ENCODE measurements at places on chromosomes 16 and 17.

DNA sequence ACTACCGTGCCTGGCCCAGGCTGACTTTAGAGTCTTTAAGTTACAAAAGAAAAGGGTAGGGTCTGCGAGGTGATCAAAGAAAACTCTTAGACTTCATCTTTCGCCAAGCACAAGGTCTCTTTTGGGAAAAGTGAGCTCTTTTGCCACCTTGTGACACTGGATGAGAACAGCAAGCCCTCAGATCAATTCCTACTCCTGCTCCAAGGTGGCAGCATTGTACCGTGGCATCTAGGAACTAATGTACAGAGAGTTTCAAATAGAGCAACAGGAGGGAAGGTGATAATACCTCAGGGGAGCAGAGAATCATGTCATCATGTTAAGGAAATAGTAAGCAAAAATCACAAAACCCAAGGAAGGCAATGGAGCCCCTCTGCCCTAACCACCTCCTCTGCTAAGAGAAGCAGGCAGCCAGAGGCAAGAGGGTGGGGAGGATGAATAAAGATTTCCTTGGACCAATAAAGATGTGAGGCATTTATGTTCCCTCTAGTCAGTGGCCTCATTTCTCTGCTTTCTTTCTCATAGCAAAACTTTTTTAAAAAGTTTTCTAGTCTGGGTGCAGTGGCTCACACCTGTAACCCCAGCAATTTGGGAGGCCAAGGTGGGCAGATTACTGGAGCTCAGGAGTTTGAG lies 2.1 kb upstream of the C17orf78 start:
- peak; percentile 92 for DNase-seq

DNA sequence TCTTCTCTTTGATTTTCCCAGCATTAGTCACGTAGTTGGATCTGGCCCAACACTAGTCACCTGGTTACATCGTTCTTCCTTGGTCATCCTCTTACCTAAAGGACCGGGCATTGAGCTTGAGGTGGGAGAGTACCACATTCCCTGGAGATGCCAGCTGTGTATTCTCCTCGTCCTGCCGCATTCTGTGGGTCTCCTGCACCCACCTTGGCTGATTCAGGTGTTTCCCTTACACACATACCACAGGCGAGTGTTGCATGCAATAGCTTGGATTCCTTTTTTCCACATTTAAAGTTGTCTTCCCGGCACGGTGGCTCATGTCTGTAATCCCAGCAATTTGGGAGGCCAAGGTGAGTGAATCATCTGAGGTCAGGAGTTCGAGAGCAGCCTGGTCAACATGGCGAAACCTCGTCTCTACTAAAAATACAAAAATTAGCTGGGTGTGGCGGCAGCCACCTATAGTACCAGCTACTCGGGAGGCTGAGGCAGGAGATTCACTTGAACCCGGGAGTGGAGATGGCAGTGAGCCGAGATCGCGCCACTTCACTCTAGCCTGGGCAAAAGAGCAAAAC lies 21.6 kb upstream of the CLEC18C start:
- DNase-seq, result no peak

GRCh38 chr17:45190503-45191255 lies 29.0 kb downstream of the HEXIM2 start:
- no peak for DNase-seq

DNA sequence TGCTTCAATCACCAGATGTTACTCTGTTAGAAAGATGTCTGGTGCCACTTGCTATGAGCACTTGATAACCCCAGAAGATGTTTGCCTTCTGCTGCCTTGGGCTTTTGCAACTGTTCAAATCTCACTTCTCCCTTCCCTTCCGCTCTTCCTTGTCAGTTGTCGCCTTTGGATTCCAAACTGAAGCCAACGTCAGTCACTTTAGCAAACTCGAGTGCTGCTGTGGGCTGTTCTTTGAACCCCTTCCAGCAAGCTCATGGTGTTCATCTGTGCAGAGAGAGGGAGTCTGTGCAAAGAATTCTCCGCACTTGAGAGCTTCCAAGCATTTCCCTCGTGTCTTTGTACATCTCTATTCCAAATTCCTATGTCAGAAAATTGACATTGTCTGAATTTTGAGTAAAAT lies 879.4 kb downstream of the CDH11 start:
- DNase-seq, result no peak

DNA sequence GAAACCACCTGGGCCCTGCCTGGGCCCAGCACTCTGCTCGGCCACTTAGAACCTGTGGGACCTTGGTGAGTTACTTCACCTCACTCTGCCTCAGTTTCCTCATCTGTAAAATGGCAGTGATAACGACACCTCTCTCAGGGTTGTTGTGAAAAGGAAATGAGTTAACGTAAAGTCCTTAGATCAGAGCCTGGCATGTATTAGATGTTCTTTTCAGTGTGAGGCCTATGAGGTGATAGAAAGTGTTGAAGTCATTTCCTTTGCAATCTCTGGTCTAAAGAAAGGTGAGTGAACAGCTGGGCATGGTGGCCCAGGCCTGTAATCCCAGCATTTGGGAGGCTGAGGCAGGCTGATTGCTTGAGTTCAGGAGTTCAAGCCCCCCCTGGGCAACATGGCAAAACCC lies 51.7 kb upstream of the LGALS9 start:
- no peak for DNase-seq

DNA sequence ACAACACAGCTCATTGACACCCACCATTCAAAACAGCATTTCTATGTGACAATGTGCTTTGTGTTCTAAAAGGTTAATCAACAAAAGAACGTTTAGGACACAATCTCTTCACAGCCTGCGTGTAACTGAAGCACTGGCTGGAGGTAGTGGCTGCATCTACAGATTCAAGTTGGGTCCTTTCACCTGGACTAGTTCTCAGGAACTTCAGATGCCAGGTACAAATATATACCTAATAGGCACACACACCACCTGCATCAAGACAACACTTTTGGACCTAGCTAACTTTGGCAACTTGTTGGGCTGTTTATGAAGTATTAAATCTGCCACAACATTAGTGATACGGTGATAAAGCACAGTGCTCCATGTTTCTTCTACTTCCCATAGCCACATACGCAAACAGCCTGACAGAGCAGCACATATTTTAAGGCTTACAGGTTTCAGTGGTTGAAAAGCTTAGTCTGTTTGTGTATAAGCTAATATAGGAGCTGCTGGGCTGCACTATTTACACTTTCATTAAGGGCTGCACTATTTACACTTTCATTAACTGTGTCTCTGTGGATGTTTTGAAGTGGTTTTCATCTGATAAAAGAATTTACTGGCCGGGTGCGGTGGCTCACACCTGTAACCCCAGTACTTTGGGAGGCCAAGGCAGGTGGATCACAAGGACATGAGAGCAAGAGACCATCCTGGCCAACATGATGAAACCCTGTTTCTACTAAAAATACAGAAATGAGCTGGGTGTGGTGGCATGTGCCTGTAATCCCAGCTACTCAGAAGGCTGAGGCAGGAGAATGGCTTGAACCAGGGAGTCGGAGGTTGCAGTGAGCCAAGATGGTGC lies 132.6 kb downstream of the PARN start:
- DNase-seq, result no peak

DNA sequence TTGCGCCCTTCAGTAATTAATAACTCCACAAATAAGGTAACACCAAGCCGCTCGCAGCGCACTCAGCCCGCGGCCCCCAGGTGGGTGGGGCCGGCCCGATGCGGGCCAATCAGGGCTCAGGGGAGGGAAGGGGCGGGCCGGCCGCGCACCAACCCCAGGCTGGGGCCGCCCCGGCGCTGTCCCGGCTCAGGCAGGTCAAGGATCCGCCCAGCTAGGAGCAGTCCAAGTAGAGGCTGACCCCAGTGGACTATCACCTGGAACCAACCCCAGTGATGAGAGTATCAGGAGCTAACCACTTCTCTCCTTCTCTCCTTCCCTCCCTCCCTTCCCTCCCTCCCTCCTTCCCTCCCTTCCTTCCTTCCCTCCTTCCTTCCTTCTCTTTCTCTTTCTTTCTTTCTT lies 110.8 kb downstream of the C16orf78 start:
- DNase-seq, result peak; percentile 21

DNA sequence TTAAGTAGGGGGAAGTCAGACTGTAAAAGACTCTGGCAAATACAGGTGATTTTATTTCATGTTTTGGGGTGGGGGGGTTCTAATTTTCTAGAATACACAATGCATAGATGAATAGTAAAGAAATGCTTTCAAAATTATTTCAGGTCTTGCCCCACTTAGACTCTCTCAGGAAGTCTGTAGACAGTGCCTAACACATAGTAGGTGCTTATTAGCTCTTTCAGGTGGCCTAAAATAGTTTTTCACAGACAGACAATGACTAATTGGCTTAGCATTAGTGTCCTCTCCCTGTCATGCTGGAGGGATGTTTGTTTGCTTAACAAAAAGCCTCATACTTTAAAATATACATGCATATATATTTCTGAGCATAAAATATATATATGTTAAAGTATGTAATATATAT lies 366.0 kb downstream of the SOX9 start:
- no peak for DNase-seq

GRCh38 chr17:29630630-29631193 lies 8.0 kb upstream of the CORO6 start:
- DNase-seq, result no peak

DNA sequence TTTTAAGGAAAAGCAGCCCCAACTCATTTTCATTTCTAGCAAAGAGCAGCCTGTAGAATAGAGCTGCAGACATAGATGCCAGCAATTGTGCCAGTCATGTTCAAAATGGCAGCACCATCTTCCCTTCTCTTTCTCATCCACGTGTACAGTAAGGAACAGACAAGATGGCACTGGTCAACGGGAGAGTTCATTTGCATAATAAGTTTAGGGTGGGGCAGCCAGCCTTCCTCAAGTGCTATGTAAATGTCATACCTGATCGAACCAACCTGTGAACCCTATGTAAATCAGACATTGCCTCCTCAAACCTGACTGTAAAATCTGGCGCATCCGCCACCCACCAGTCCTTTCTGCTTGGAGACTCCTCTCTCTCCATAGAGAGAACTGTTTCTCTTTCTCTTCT lies 150.0 kb upstream of the CDH13 start:
- no peak for DNase-seq

DNA sequence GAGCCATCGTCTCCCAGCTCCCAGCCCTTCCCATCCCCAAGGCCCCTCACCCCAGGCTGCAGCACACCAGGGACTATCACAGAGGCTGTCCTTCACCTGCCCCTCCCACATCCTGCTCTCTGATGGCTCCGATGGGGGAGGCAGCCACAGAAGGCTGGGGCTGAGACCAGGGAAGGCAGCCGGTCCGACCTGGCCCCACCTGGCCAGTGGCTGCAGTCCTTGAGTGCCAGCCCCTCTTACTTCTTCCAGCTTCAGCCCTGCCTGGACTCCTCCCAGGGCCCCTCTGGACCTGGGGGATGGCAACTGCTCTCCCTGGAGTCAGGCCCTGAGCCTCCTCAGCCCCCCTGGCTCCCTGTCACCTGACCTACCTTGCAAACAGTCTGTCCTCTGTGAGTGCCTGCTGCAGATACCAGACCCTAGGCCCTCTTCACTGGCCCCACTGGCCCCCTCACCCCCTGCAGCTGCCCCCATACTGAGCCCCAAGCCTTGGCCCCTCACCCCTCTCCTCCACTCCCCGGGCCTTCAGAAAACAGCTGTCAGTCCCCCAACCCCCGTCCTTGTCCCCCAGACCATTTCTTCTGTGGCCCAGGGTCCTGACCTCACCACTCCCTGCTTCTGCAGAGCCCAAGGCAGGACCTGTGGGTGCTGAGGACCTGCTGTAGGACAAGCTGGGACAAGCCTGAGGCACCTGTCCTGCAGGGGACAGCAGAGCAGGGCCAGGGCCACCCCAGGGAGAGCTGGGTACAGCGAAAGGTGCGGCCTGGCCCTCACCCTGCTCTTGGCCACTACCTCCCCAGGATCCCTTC lies 12.6 kb upstream of the SRRM2 start:
- DNase-seq, result no peak

GRCh38 chr16:8655184-8655717 lies 19.2 kb upstream of the ABAT start:
- DNase-seq, result no peak

DNA sequence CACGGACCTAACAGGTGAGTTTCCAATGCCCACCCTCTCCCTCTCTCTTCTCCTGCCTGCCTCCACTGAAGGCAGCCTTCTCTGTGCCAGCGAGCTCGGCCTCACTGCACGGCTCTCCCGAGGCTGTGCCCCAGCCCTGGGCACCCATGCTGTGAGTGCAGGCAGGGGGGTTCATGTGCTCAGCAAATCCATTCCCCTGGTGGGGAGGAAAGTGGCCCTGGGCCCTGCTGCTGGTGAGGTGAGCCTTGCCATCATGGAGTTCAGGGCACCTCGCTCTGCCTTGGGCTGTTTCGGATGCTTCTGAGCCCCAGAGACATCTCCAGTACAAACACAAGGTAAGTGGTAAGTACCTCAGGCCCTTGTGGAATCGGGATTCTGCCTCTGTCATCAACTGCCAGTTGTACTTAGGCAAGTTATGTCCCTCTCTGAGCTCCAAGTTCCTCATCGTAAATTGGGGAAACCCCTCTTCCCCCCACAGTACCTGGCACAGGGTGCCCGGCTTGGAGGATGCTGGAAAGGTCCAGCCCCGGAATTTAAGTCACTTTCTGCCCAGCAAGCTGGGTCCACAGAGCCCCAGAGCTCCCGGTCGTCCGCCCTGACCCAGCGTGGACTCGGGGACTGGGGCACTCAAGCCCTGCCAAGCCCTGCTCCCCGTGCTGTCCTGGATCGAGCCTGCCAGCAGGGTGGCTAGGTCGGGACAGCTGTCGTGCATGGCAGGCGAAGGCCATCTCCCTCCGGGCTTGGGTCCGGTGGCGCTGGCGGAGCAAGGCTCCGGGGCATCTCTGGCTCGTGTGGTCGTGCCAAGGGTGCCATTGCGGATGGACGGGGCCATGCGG lies 684 bp upstream of the NUDT16L1 start:
- peak; percentile 30 for DNase-seq

DNA sequence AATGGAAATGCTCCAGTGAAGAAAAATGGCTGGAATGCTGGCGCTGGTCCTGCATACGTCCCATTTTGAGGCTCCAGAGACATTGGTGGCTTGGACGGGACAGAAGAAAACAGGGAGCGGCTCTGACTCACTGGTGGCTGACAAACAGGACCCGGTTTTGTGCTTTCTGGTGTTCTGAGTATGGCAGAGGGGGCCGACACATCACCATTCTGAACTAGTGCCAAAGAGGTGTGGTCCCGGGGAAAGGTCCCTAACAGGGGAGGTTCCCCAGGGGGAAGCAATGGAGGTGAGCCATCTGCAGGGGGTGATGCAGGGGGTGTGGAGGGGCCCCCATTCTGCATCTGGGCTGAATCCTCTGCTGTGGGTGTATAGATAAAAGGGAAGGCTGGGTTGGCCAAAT lies 8.3 kb downstream of the ANKRD40 start:
- DNase-seq, result no peak

- DNase-seq, result no peak
Observed at GRCh38 chr16:87690911-87691685, 74.7 kb downstream of the KLHDC4 start.

GRCh38 chr16:856811-857210 lies 56.3 kb upstream of the GNG13 start:
- no peak for DNase-seq

DNA sequence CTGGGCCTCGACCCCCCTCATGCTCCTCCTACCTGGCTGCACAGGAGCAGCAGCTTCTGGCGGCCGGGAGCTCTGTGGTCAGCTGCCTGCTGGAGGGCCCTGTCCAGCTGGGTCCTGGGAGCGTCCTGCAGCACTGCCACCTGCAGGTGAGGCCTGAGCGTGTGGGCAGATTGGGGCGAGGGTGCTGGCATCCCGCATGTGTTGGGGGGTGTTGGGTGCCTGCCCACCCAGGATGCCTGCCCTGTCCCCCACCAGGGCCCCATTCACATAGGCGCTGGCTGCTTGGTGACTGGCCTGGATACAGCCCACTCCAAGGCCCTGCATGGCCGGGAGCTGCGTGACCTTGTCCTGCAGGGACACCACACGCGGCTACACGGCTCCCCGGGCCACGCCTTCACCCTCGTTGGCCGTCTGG lies 16.5 kb downstream of the FCSK start:
- DNase-seq, result no peak

- DNase-seq, result no peak
Observed at GRCh38 chr17:9266031-9266680, 244.8 kb downstream of the NTN1 start.
